ENCODE measurements at places on chromosomes 11 and 22.

- no peak for DNase-seq
Measured at GRCh38 chr11:117824571-117825537, at the start of gene FXYD2. FXYD2 (minus strand) TSS chr11:117824744; CDS start chr11:117824678, 66 bp downstream.

DNA sequence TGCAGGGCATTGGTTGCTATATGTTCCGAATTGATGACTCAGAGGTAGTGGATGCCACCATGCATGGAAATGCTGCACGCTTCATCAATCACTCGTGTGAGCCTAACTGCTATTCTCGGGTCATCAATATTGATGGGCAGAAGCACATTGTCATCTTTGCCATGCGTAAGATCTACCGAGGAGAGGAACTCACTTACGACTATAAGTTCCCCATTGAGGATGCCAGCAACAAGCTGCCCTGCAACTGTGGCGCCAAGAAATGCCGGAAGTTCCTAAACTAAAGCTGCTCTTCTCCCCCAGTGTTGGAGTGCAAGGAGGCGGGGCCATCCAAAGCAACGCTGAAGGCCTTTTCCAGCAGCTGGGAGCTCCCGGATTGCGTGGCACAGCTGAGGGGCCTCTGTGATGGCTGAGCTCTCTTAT lies 5.4 kb upstream of the TTC36 start:
- DNase-seq: no peak

DNA sequence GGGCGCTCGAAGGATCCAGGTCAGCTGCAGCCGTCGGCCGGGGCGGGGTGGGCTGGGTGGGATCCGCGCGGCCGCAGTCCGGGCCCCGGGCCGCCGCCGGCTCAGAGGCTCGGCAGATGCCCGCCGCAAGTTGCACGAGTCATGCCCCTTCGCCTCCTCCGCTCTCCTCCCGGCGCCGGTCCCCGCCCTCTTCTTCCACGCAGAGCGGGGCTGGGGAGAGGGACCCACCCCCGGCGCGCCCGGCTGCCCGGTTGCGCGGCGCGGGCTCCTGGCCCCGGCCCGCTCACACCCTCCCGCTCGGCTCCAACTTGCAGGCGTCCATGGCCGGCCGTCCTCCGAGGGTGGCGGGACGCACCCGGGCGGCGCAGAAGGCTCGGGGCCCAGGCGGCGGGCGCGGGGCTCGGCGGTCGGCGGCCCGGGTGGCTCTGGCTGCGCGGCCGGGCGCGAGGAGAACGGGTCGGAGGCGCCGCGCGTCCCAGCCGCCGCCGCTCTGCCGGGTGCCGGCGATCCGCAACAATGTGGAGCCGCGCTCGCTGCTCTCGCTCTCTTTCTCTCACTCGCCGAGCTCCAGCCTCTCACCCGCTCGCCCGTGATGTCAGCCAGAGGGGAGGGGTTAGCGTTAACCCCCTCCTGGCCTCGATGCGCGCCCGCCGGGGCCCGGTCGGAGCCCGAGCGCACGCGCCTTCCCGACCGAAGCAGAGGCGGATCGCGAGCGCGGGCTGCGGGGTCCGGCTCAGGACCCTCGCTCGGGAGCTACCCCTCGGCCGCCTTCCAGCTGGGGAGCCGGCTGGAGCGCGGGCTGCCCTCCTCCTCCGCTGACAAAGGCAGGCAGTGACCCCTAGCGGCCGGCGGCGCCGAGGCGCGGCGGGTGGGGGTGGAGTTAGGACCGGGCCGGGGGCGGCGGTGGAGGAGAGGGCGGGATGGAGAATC lies at the start of gene NECTIN1:
Gene NECTIN1, minus strand, starts transcription at position 550 of the 930 bp plus-strand sequence. CDS start 647 bp downstream, outside the sequence.
- DNase-seq: peak; percentile 91

- DNase-seq: no peak
Measured at GRCh38 chr11:2743427-2744110, 43.8 kb upstream of the KCNQ1OT1 start.

DNA sequence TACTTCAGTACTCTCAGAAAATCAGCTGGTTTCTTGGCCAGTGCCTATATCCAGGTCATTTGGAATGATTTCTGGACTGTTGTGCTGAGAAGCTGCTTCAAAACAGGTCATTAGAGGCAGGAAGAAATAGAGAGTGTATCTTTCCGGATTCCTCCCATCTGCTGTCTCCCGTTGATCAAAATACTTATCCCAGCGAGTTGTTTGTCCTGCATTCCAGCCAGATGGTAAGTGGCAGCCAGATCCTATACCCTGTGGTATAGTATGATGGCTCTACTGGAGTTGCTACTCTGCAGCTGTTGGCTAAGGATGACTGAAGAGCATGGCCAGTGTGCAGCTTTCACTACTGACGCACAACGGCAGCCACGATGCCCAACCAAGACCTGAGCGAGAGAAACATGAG lies 560.9 kb upstream of the ANO5 start:
- no peak for DNase-seq

GRCh38 chr22:44245438-44245837 lies 64.7 kb downstream of the PARVG start:
- no peak for DNase-seq

- no peak for DNase-seq
Measured at GRCh38 chr11:97610854-97611253, 1221.0 kb downstream of the JRKL start.

GRCh38 chr11:255176-255575 lies 18.4 kb downstream of the PSMD13 start:
- DNase-seq: no peak

DNA sequence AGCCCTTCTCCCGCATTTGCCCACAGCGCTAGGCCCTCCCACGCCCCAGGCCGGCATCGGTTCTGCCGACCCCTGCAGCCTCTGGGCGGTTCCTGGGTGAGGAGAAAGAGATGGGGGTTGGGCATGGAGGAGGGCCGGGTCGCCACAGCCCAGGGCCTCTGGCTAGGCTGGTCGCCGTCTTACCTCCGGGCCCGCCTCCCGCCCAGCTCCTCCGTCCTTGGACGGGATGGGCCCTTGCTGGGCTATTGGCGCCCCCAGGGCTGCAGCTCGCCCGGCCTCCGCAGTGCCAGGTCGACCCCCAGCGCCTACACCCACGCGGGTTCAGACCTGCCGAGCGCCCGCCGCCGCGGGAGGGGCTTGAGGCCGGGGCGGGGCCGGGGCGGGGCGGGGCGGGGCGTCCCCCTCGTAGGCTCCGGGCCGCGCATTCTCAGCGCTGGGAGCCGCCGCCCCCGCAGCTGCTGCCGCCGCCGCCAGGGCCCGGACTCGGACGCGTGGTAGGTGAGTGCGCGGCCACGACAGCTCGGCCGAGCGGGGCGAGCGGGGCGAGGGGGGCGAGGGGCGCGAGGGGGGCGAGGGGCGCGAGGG lies at the start of gene CD151:
Gene CD151, plus strand, starts transcription at position 424 of the 585 bp plus-strand sequence. CDS start 3,118 bp downstream, outside the sequence.
- no peak for DNase-seq

DNA sequence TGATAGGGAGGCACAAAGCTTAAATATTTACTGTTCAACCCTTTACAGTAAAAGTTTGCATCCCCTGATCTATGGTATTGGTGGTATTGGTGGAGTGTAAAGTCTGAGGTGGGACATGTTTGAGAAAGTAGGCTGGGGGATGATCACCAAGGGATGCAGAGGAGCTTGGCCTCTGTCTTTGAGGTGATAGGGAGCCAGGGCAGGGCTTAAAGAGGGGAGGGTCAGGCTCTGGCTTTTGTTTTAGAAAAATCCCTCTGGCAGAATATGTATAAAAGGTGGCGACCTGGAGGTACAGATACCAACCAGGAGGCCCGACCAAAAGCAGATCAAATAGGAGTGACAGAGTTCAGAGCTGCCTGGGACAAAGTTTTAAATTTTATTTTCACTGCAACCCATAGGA lies 59.0 kb downstream of the SWAP70 start:
- no peak for DNase-seq

- peak; percentile 45 for DNase-seq
Measured at GRCh38 chr11:6404342-6405051, 14.2 kb downstream of the SMPD1 start.

GRCh38 chr11:103800406-103801114 lies 235.9 kb upstream of the DDI1 start:
- no peak for DNase-seq

- DNase-seq: no peak
Measured at GRCh38 chr11:79439886-79440570, 802 bp downstream of the TENM4 start.

GRCh38 chr11:86447763-86448480 lies 73.2 kb downstream of the CCDC81 start:
- no peak for DNase-seq

DNA sequence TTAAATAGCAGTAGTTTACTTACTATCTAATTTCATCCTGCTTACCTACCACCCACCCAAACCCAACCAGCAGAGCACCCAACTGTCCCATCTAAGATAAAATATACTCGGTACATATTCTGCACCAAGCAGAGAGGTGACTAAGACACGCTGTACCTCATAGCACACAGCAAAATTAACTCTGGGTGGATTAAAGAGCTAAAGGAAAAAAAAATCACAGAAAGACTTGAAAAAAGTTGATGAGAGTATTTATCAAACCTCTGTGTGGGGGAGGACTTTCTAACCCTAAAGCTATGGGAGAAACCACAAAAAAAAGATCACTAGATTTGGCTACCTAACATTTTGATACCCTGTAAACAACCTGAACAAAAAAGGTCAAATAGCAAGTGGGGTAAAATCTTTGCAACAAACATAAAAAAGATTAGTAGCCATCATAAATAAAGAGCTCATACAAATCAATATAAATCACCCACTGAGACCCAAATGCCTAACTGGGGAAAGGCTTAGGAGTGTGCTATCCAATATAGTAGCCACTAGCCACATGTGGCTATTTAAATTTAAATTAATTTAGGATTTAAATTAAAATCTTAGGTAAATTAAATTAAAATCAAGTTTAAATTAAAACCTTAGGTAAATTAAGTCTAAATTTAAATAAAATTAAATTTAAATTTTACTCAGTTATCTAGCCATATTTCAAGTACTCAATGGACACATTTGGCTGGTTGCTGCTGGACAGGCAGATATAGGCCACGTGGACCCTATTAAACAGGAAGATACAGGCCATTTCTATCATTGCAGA lies 25.6 kb upstream of the CD5 start:
- DNase-seq: no peak

GRCh38 chr11:2249189-2249916 lies 21.0 kb downstream of the ASCL2 start:
- DNase-seq: no peak

DNA sequence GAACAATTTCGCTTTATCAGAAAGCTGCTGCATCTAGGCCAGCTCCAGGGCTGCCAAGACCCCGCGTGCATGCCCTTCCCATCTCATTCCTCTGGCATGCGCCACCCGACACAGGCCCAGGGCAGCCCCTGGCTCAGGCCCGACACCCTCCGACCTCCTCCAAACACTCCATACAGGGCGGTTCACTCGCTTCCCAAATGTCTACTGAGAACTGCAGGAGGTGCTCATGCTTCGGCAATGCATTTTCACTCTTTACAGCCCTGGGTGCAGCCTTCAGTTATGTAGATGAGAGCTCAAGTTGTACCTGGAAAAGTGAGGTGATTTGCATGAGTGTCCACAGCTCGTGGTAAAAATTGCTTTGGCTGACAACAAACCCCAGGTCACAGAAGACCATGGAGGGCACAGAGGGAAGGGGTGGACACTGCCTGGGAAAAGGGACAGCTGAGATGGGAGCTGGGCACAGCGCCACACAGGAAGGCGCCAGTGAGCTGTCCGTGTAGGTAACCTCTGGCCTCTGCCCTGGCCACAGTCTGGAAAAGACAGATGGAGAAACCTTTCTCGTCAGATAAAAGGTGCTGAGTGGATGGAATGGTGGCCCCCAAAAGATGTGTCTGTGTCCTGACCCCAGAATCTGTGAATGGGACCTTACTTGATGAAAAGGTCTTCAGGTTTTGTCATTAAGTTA lies 1351.9 kb downstream of the BRD1 start:
- no peak for DNase-seq

DNA sequence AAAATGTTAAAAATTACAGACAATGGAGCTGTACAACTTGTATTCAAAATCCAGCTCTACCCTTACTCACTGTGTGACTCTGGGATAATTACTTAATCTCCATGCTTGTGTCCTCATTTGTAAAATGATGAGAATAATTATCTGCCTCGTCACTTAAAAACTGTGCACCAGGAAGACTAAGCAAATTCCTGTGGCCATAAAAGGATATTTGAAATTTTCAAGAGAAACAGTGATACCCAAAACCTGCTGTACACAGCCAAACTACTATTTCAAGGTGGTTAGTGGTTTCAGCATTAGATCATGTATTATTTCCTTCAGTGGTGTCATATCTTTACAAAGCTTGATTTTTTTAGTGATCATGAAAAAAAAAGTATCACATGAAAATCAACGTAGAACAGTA lies 136.9 kb downstream of the METTL15 start:
- no peak for DNase-seq

DNA sequence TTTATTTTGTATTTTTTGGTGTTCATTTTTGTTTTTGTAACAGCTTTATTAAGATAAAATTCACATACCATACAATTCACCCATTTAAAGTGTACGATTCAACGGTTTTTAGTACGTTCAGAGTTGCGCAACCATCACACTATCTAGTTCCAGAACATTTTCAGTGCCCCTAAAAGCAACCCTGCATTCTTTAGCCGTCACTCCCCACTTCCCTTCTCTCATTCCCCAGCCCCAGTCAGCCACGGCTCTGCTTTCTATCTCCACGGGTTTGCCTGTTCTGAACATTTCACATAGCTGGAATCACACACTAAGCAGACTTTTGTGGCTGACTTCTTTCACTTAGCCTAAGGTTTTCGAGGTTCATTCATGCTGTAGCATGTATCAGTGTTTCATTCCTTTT lies 9.6 kb upstream of the KCNQ1OT1 start:
- DNase-seq: no peak

DNA sequence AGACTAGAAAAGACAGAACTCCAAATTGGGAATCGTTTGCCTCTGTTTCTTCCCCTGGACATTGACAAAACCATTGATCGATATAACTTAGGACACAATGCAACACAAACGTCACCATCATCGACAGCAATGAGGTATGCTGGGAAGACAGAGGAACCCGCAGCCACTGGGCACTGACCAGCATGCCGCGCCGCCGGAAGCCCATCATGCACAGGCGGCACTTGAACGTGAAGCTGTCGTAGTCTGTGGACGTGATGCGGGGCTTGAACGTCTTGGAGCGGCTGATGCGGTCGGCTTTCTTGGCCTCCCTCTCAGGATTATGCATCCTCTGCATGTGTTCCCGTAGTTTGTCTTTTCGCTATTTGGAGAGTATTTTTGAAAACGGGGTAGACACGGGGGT lies 23.0 kb upstream of the NFRKB start:
- no peak for DNase-seq

GRCh38 chr11:90803366-90803765 lies 580.5 kb upstream of the CHORDC1 start:
- no peak for DNase-seq

DNA sequence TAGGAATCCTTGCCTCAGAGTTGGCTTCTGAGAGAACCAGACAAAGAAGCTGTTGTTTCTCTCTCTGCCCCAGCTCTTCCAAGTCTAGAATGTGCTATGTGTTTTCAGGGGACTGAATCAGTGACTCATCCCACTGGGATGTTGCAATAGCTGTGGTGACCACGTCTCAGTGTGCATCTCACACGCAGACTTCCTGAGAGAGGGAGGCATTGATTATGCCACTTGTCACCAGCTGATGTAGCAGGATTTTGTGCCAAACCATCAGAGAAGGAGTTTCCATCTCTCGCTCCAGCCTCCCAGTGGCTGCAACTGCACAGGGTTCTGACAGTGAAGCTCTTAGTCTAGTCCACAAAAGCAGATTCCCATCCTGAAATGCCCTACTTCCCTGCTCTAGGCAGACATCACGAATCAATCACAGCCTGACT lies 455.8 kb downstream of the MIAT start:
- peak; percentile 40 for DNase-seq

All from hippocampal formation (tissue), 2 donors.